ENCODE measurements at places on chromosomes 7 and 10.

DNA sequence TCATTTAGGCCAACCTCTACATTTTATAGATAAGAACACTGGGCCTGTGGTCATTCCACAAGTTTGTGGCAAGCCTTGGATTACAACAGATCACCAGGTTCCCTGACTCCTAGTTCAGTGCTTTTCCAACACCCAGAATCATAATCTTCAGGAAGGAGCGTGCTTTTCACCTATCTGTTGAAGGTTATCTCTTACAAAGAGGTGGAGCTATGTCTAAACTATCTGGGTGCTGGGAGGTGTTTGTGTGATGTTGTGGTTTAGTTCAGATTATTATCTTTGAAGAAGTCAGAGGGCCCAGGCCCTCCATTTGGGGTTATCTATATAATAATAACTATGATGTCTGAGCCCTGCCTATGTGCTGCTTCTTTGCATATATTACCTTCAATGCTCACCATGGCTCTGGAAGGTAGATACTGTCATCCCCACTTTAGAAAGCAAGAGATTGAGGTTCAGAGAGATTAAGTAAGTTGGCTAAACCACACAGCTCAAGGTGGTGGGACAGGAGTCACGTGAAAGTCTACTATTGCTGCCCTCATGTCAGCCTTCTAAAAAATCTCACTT, 24.0 kb downstream of the IL2RA start:
- DNase-seq = no peak

DNA sequence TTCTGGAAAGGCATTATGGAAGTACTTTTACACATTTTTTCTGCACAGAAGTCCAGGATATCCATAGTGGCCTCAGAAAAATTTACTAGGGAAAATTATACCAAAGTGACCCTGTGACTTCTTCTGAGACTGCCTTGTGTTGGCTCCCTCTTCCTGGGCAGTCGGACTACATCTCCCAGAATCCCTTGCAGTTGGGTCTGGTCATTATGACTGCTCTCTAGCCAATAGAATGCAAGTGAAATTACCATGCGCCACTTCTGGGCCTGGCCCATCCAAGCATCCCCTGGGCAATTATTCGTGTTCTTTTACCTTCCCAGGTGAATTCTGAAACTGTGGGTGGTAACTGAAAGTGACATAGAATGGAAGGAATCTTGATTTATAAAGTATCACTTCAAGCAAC, 430.9 kb downstream of the ACTR3B start:
- no peak for DNase-seq

GRCh38 chr7:105014693-105015389, 836 bp downstream of the KMT2E start:
- DNase-seq = peak; percentile 74

DNA sequence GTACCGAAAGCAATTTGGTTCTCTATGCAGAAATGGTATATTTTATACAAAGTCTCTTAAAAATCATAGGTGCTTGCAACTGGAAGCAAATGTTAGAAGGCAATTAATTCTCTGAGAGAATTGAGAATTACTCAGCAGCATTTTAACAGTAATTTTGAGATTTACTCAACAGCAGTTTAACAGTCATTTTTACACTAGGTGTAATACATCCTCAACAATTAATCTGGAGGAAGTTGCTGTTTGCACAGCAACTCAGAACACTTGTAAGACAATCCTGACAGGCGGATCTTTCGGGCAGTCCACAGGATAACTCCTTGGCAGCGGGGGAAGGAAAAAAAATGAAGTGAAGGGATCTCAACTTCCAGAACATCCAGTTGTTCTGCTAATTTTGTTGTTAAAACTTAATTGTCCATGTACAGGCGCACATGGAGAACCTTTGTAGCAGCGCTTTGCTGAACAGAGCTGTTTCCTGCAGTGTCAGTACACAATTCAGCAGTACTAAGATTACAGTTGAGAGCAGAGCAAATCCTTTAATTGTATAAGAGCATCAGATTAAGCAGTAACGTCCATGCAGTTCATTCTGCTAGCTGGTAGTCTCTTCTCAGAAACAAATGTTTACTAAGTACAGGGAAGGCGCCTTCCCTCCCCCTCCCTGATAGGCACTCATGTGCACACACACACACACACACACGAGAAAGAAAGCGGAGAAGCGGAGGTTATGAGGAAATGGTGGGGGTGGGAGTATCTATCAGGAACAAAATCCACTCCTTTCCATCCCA, 43.8 kb downstream of the ENO4 start:
- peak; percentile 42 for DNase-seq

- no peak for DNase-seq
Observed at GRCh38 chr7:46671108-46671769, 750.2 kb upstream of the IGFBP3 start.

DNA sequence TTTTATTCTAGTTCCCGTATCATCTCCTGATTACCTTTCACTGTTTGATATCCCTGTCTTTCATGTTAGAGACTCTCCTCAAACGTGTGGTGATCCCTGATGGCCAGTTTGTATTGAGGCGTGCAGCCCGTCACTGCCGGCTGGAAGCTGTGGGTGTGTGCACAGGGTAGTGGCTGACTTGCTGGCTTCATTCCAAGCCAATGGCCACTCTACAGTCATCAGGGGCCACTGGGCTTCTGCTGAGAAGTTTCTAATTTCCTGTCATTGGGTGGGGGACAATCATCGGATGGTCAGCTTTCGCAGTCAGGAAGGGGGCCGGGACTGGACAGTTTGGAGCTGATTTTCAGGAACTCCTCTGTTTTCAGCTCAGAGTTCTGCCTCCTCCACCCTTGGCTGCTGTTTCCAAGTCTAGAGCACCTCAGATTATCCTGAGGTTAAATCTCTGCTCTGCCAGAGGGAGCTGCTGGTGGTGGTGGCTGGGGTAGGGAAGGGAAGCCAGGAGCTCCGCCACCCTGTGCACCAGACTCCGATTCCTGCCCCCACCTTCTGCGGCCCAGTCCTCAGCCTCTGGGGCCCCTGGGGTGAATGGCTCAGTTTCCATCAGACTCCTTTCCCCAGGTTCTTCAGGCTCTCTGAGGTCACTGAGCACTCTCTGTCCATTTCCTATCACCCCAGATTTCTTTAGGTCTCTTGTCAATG, 34.9 kb downstream of the BAIAP2L1 start:
- no peak for DNase-seq

GRCh38 chr7:100396421-100396982, 23.2 kb downstream of the PILRA start:
- no peak for DNase-seq

DNA sequence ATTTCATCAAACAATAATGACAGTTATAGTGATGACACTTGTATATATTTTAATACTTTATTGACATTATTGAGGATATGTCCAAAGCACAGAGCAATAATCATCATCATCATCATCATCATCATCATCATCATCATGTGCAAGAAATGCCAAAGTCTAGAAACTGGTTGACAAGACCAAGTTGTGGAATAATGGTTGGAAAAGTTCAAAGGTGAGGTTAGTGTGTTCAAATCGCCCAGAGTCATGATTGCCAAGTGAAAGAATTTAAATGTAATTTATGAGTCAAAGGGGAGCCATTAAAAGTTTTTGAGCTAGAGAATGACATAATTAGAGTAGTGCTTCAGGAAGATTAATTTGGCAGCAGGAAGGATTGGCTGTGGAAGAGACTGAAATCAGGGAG, 852.4 kb downstream of the SORCS1 start:
- DNase-seq = no peak

DNA sequence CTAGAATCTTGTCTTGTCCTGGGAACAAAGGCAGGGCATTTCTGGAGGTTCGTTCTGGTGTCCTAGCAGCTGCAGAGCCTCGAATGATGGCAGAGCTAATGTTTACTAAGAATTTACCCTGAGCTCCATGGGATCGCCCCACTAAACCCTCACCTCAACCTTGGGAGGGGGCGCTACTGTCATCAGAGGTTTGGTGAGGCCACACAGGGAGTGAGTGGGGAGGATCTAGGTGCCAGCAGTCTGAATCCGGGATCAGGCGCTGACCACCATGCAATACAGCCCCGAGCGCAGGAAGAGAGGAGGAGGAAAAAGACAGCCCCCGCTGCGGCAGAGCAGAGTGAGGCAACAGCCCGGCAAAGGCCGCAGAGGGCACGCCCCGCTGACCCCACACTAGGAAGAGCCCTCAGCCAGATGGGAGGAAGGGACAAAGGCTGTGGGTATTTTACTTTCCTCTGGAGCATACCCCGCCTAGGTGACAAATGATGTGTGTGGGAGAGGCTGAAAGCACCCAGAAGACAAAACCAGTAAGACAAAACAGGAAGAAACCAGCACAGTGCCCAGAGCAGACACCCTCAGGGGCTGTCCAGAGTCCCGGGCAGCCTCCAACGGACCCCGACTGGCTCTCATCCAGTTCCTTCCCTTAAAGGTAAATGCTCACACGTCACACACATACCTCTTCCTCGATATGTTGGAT, 103.5 kb downstream of the FAM53B start:
- no peak for DNase-seq

DNA sequence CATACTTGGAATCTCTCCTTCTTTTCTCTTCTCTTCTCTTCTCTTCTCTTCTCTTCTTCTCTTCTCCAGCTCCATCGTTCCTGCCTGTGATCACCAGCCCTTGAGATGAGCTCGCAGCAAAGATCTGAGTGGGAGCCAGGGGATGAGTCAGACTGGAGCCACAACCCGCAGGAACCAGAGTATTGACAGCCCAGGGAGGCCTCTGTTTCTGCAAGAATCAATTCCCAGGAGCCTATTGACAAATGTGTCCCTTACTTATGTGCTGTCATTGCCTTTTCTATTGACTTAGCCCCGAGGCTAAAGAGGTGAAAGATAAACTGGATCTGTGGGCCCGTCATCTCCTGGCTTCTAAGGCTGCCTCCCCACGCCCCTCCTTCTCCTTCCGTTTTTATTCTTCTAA, 13.1 kb upstream of the HABP2 start:
- no peak for DNase-seq

DNA sequence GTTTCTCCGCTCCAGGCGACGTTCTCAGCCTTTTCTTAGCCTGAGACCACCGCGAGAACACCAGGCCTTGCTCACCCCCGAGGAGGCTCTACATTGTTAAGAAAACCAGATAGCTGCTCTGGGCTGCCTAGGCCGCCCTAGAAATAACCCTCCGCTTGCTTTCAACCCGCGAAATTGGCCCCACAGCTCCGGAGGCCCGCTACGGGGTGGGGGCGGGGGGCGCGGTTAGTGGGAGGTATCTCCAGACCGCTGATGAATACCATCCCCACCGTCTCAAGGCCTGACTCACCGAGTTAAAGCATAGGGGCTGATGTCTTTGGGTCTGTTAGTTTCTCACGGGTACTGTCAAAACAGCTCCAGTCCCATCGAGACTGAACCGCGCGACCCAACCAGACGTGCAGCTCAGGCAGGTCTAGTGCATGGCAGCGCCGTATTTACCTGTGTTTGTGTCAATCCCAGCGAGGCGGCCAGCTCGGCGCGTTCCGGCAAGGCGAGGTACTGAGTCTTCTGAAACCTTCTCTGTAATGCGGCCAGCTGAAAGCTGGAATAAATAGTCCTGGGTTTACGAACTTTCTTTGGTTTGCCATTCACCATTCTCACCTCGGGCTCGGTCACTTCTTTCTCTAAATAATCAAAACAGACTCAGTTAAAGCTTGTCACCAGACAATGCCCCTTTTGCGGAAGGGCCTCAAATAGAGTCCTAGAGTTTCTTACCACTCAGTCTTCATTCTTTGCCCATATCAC, 2.7 kb downstream of the DLX5 start:
- DNase-seq = no peak

GRCh38 chr7:1727812-1728570, 57.9 kb downstream of the ELFN1 start:
- no peak for DNase-seq

DNA sequence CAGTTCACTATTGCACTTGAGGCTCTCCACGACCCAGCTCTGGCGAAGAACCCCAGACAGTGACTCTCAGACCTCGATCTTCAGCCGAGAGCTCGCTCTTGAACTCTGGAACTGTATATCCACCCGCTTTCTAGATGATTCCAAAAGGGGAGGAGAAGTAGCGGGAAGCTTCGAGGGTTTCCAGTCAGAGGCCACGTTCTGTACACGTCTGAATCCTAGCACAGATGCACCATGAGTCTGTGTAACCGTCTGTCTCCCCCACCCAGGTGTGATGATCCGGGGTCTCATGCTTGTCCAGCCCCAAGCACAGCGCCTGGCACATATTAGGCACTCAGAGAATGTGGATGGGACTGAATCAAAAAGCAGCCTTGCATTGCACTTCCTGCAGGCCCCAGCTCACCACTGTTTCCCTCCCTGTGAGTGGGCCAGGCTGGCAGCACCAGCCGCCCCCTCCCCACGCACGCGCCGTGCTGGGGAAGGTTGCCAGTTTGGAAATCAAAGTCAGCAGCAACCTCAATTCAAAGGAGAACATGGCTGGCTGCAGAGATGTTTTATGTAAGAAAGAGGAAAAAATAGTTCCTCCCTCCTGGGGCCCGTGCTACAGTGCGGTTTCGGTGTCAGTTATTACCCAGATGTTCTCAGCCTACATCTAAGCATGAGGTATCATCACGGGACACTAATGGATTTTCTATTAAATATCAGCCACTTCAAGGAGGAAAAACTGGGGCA, 5.7 kb downstream of the GRID2IP start:
- no peak for DNase-seq

GRCh38 chr7:137661634-137662033, 185.1 kb downstream of the DGKI start:
- no peak for DNase-seq

GRCh38 chr7:20776214-20776911, 10.3 kb downstream of the SP8 start:
- no peak for DNase-seq

- no peak for DNase-seq
Observed at GRCh38 chr10:74093530-74094164, 57.0 kb downstream of the AP3M1 start.

GRCh38 chr10:52409195-52409594, 95.1 kb downstream of the DKK1 start:
- no peak for DNase-seq

GRCh38 chr7:39252916-39253315, 275.2 kb downstream of the POU6F2 start:
- no peak for DNase-seq

- peak; percentile 17 for DNase-seq
Observed at GRCh38 chr10:93541402-93542357, 24.8 kb upstream of the FFAR4 start.

GRCh38 chr7:19069842-19070241, 47.6 kb downstream of the TWIST1 start:
- no peak for DNase-seq

DNA sequence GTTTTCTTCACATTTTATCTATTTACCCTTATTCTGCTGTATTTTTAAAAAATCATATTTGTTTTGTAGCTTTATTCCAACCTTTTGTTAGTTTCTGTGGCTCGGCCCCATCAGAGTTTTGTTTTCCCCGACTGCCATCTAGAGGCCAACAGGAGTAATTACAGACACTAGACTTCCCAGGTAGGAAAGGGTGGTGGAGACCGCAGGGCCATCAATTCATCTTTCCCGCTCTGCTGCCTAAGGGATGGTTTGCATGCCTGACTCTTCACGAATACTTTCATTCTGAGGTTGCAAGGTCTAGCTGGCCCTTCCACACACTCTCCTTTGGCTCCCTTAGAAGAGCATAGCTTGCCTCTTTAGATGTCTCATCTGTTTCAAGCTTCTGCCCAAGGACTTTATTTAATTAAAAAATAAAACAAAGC, 38.3 kb downstream of the LYZL2 start:
- peak; percentile 2 for DNase-seq

GRCh38 chr7:17408904-17409290, 110.4 kb downstream of the AHR start:
- no peak for DNase-seq

- DNase-seq = no peak
Observed at GRCh38 chr7:47031786-47032535, 550.0 kb downstream of the TNS3 start.

- DNase-seq = peak; percentile 46
Observed at GRCh38 chr10:32377458-32378259, 30.7 kb upstream of the EPC1 start.

Measured in DMS79 treated with DMSO at 0.1 percent for 48 hours (cell line).